Osteocyte (in vitro differentiated cells): ENCODE measurements at places on chromosomes 1 and 21. TPM values are rescaled to one million over a fixed set of nuclear protein-coding genes. Genes with fewer than 3 reads are reported as not detected.

DNA sequence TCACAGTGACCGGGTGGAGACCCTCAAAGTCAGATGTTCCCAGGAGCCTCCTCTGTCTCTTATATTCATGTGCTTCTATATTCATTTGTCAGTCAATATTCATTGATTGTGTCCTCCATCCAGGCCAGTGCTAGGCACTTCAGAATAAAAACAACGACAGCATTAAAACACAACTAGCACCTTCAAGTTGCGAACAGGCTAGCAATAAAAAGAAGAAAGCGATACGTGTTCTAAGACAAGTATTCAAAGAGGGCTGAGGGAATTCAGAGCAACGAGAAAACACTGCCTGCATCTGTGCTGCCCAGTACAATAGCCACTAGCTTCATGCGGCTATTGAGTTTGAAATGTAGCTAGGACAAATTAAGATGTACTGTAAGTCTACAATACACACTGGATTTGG is 138.0 kb downstream of the PLXNA2 start:
- H3K4me1 ChIP-seq, result peaks cover 46% of the 10 kb centered on the region
- no peak overlapping the region for H3K4me3 ChIP-seq
- peaks cover 4% of the 10 kb centered on the region for H3K36me3 ChIP-seq
- H3K27me3 ChIP-seq, result no peaks in the 10 kb centered on the region
- no peak overlapping the region for H3K27ac ChIP-seq

CRNN gene
- not detected in 2 replicates for total RNA-seq

CELA2A gene
- total RNA-seq, result not detected in 2 replicates

AMIGO1 gene
- 5.2 and 5.4 TPM in 2 replicates for total RNA-seq

TMCC2 gene
- total RNA-seq, result 3.4 and 4.7 TPM in 2 replicates

DPT gene
- 1.1 and 1.4 TPM in 2 replicates for total RNA-seq

ARHGEF10L gene
- 24.0 and 26.0 TPM in 2 replicates for total RNA-seq
